ENCODE measurements at places on chromosomes 16 and 17.

- DNase-seq = no peak
Observed at GRCh38 chr16:75501359-75501758, 6.1 kb upstream of the CHST6 start.

DNA sequence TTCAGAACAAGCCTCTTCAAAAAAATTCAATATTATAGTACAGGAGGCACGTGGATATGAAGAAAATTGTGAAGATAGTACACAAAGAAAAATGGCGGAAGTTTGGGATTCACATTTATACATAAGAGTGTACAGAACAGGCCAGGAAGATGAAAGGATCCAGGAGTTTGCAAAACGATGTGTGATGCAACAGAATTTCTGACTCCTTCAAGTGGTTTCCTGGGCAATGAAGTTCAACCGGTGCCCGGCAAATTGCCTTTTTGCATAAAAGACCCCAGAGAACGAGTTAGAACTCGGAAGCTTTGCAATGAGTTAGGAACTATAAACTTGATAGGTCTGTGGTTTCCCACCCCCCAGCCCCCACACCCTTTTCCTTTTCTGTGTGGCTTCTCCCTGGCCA, 189.1 kb downstream of the SALL1 start:
- DNase-seq = no peak

DNA sequence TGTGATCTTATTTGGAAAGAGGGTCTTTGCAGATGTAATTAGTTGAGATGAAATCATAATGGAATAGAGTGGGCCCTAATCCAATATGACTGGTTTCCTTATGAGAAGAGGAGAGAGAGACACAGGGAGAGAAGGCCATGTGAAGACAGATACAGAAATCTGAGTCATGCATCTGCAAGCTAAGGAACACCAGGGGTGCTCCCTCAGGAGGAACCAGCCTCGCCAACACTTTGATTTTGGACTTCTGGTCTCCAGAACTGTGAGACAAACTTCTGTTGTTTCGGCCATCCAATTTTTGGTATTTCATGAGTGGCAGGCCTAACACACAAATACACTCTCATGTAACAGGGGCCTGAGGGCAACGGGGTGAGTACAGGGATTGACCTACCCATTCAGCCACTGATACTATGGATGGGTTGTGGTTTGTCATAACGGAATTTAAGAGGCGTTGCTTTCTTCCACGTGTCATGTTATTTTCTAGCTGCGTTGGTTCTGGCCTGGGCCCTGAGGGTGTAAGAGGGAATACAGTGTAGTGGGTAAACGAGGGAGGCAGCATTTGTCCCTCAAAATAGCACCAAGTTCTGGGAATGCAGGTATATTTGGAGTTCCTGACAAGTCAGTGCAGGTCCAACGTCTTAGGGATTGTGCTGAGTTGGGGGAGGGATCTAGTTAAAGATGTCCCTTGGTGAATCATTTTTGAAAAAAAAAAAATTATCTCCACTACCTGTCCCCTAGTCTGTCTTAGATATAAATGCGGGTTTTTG, 17.7 kb downstream of the PLCG2 start:
- no peak for DNase-seq

- DNase-seq = no peak
Observed at GRCh38 chr17:28443901-28444638, 29.4 kb upstream of the SLC13A2 start.

DNA sequence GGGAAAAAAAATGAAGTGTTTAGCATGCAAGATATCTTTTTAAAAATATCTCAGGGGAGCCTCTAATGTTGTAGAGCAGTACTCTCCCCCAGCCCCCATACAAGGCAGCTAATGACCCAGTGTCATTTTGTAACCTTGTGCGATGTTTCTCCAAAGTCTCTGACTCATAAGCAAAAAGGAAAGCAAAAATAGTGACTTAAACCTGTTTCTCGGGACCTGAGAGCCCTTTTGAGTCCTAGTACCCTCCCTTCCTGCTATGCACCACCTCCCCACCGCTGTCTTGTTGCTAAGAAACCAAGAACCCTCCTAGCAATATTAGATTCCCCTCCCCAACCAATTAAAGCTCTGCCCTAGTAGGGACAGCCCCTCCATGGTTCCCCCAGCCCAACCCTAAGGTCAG, 2.8 kb downstream of the MYCBPAP start:
- DNase-seq = no peak

- no peak for DNase-seq
Observed at GRCh38 chr16:1331712-1332617, 1.5 kb upstream of the BAIAP3 start.

DNA sequence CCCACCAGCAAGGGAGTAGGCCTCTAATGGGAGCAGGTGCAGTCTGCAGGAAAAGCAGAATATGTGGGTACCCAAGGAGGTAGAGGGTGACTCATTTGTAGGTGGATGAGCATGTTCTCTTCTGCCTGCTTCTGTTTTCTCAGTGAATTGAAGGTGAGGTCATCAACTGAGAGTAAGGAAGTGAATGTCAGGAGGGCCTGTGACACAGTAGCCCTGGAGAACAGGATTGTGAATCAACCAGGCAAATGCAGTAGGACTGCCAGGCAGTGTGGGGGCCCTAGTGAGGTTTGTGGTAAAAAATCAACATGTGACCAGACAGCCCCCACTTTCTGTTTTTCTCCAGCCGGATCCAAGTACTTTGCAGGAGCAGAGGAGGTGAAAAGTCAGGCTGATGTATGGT, 150.5 kb upstream of the SOX9 start:
- DNase-seq = no peak

GRCh38 chr16:87674419-87674818, 72.1 kb downstream of the JPH3 start:
- DNase-seq = no peak

- no peak for DNase-seq
Observed at GRCh38 chr17:55728833-55729232, 6.2 kb upstream of the TMEM100 start.

DNA sequence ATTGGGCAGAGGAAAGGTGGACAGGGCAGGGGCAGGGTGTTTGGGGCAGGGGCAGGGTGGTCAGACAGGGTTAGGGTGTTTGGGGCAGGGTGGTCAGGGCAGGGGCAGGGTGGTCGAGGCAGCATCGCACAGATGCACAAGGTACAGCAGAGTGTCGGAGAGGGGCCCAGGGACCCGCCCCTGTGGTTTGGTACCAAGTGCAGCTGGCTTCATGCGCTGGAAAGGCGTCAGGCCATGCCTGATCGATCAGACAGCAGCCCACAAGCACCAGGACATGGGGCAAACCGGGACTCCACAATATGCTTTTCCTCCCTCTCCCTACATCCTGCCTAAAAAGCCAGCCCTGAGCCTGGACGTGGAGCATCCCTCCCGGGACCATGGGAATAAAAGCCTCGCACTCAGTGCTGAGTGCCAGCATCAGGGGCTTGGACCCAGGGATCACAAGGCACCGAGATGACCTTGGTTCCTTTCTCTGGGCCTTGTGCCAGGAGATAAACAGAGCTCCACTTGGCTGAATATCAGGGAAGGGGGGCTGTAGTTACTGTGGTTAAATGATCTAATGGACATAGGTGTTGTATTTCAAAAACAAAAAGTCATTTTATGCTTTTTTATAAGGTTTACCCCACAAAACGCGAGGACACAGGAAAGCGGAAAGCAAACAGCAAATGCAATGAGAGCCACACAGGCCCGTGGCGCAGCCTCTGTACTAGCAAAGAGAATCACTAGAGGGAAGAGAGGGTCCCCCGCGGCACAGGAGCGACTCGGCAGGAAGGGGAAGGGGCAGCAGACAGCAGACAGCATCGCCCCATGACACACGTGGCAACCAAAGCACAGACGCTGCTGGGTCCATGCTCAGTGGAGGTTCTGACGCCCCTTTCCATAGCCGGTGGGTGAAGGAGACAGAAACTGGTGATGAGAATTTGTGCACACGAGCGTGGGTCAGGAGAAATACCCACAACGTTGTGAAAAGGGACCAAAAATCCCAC, 5.3 kb upstream of the HEXD start:
- DNase-seq = no peak

- no peak for DNase-seq
Observed at GRCh38 chr17:13337864-13338371, 263.8 kb downstream of the HS3ST3A1 start.

- no peak for DNase-seq
Observed at GRCh38 chr16:76228546-76229146, 48.6 kb upstream of the CNTNAP4 start.

DNA sequence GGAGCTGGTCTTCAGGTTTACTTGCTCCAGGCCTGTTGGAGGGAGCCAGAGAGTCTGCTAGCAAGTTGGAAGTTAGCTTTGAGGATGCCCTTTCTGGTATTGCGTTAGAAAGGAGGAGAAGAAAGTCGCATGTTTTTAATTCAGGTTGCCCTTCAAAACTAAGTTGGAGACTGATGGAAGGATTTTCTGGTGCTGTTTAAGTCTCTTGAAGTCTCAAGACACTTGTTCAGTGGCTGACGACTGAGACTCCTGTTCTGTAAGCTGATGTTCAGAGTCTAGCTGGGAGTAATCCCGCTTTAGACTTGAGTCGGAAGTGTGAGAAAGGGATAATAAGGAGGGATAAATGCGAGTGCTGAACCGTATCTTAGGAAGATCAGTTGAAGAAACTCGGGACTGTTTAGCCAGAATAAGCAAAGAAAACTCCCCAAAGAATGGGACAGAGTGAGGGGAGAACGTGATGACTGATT, 740 bp downstream of the AATF start:
- DNase-seq = no peak

DNA sequence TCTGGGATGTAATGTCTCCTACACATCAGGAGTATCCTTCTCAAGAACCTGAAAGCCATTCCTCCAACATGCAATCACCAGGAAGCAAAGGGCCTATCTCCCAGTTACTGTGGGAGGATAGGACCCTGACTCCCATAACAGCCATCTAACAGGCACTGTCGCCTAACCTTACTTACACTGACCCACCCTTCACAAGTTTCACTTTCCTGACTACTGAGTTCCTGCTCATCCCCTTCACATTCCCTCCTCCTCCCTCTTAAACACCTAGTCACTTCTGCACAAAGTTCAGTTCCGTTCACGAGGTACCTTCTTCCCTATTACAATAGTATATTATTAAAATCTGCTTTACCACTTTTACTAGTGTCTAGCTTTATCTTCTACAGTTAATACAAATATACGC, 1.3 kb downstream of the C17orf67 start:
- no peak for DNase-seq

DNA sequence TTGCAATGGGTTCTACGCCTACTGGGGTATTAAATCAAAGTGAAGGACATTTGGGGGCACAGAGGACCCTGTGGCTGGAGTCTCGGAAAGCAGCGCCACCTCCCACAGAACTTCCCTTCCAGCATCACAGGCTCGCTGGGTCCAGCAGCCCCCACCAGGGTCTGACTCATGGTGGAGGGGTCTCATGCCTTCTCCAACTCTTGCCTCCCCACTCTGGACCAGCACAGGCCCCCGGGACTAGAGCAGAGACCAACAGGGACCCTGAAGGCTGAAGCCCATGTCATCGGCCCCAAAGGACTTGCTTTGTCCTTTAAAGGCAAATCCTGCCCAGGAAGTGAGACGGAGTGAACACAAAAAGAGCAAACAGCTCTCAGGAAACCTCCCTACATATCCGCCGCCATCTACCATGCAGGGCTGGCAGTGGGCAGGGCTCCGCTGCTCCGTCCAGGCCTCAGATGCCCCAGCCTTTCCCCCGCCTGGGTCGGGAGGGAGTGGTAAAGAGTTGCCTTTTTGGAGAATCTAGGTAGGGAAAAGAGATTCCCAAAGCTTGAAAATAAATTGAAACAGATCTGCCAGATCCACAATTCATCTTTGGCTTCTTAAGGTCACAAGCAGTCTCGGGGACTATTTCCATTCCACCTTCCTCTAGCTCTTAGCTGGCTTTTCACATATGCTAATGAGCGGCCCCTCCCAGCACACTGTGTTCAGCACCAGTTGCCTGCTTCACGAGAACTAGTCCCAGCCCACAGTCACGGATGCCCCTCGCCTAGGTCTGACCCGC, 2.1 kb upstream of the GPRC5C start:
- no peak for DNase-seq

DNA sequence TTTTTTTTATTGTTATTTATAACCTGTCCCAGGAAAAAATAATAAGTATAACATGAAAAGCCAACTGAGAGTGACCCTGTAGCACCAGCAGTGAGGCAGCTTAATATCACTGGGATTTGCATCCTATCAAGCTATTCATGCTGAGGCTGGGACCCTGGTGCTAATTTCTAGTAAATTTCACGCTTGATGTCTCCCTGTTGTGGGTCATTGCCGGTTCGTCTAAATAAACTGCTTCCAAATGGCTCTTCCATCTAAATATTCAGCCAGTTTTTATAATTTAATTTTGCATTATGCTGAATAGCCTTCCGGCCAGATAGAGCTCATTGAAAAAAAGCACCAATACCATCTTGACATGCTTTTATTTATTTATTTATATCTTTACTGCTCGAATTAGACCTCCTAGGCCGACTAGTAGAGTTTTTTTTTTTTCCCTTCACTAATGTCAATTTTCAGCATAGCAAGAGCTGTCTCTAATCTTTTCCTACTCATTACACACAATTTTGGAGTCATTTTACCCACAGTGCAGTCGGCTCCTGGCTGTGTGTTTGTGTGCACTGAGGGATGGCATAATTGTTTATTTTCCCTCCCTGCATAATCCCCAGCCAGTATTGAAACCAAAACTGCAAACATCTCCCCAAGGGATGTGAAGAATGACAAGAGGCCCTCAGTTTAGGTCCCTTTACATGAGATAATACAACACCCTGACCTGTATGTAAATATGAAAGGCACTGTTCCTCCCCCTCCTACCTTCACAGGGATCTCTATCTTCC, 168.8 kb downstream of the AATF start:
- DNase-seq = no peak

GRCh38 chr17:35167666-35168065, 20.0 kb downstream of the UNC45B start:
- DNase-seq = no peak

DNA sequence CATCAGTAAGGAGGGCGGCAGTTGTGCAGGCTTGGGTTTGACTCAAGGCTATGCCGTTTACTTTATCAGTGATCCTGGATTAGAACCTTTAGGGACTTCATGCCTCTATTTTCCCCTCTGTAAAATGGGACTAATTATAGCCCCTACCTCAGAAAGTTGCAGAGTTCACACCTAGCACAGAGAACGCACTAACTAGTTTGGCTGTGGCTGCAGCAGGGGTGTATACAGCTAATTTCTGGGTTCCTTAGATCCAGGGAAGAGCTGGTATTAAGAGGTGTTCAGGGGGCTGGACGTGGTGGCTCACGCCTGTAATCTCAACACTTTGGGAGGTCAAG, 267.3 kb downstream of the CPPED1 start:
- no peak for DNase-seq

DNA sequence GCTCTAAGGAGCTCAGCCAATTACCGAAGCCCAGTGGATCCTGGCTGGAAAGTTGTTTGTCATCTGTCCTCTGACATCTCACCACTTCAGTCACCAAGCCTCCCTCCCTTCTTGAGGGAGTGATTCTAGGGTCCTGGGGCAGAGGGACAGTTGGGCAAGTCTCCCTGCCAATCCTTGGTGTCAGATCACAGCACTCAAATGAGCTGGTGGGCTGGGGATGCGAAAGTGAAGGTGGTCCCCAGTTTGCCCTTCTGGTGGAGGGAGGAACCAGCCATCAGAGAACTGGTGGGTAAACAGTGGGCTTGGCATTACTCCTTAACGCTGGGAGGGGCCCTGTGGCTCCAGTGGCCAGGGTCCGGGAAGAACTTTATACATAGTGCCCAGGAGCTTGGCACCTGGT, 4.4 kb upstream of the CALB2 start:
- no peak for DNase-seq

Data from stimulated activated CD8-positive, alpha-beta memory T cell treated with anti-CD3 and anti-CD28 coated beads, Interleukin-4, amount 100 ng/mL, for 4 hours (primary cell).